ENCODE measurements at places on chromosomes 6 and 20.

- no peak for DNase-seq
Observed at GRCh38 chr20:49252556-49253350, 25.1 kb downstream of the ZNFX1 start.

- DNase-seq: no peak
Observed at GRCh38 chr6:138227316-138227781, 9.1 kb upstream of the PBOV1 start.

DNA sequence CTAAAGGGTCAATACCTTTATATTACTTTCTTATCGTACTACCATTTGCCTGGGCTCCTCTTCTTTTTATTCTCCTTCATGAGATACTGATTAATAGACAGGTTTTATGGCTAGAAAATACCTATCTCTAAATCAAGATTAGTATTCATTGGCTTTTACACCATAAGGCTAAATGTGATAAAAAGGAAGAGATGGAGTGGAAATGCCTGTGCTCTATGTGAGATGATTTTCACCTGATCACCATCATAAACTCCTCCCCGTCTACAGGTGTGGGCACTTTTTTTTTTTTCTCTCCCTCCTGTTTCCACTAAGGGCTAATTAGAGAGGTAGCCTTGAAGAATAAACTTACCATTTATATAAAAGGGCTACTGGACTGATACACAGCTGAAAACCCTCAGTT, at the start of gene GLYATL3:
Gene GLYATL3 (plus strand): TSS at position 301 of the 400 bp plus-strand sequence. CDS start 12,068 bp downstream, outside the sequence.
- DNase-seq: no peak

- DNase-seq: no peak
Observed at GRCh38 chr6:29948277-29948676, 5.9 kb downstream of the HLA-A start.

DNA sequence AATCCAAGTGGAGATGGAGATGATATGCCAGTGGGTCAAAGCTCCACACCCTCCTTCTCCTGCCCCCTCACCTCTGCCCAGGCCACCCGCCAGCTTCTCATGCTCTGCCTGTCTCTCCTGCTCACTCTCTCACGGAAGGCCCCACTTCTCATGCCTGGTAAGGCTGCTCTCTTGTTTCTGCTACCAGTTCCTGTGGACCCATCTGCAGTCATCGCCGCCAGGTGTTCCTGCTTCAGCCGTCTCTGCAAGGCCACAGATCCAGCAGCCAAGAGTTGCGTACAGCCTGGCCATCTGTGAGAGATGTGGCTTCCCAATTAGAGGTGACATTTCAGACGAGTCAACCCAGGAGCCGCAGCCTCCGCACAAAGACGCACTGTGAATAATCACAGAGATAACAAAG, 40.8 kb upstream of the NXT1 start:
- peak; percentile 12 for DNase-seq

DNA sequence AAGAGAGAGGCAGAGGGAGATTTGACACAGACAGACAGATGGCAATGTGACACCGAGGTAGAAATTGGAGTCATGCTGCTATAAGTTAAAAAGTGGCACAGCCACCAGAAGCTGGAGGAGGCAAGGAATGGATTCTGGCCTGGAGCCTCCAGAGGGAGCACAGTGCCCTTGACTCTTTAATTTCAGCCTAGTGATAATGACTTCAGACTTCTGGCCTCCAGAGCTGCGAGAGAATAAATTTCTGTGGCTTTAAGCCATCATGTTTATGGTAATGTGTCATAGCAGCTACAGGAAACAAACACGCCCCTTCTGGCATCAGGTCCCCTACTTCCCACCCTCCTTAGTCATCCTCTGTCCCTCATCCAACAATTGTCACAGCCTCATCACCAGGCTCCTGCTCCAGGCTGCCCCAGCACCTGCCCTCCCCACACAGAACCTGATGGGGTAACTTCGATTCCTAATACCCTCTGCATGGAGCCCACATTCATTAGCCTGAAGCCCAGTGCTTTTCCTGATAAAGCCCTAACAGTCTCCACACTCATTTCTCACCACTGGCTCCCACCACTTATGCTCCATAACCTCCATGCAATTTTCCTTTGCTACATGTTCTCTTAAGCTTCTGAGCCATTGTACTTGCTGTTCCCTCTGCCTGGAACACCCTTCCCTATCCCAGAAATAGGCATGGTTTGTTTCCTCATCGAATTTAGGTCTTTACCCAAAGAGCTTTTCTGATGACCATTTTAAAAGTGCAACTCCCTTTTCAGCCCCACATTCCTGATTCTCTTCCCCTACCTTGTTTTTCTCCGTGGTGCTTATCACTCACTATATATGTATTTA, 69.7 kb upstream of the TOX2 start:
- peak; percentile 38 for DNase-seq

- DNase-seq: no peak
Observed at GRCh38 chr6:46035242-46035641, 19.6 kb upstream of the CLIC5 start.

GRCh38 chr6:43009124-43009523, 4.6 kb downstream of the MEA1 start:
- DNase-seq: peak; percentile 40

Data from RPMI8226 (cell line).